D721Med (cell line): ENCODE measurements at places on chromosomes 2 and 18.

DNA sequence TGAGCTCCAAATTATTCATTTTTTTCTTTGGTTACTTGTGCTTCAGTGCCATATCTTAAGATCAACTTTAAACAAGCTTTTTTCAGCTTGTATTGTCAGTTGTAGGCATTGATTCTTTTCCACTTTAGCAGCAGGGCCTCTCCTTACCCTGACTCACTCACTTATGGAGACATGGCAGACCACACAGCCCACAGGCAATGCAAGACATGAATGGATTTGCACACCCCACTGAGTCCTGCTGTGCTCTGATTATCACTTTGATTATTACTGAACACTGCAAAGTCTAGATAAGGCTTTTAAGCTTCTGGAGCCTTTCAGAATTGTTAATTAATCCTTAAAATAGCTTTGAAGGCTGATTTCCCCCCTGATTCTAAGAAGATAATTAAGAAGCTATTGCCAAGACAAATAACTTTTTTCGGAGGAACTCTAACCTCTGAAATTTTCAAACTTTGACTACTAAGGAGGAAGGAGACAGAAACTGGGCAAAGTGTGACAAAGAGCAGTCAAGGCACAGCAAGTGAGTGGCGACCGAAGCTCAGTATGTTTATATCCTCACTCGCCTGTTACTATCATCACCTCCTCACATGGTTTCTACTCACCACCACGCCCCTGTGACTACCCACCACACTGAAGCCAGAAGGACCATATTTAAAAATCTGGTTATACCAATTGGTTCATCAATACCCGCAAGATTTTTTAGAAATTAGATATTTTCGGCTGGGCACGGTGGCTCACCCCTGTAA is 43.3 kb downstream of the CACNB4 start:
- DNase-seq: no peak

DNA sequence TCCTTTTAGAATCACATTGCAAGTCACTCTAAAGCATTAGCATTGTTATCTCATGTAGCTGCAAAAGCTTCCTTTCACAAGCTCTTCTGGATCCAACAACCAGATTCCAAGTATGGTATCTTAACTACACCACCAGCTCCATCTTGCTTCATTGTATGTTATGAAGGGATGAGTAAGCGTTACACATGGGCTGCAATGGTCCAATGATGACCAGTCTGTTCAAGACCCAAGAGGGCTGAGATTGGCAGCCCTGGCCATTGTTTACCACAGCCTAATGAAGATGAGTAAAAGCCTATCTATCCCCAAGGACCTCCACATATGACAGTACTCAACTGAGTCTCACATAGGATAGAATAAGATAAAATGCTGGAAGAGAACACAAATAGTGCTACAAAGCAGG is 6.3 kb downstream of the CFLAR start:
- no peak for DNase-seq

- DNase-seq: no peak
Measured at GRCh38 chr2:70835643-70836042, at the start of gene CD207. Gene CD207, minus strand, starts transcription at chr2:70835816. Its CDS starts 40 bp downstream, at chr2:70835776.

DNA sequence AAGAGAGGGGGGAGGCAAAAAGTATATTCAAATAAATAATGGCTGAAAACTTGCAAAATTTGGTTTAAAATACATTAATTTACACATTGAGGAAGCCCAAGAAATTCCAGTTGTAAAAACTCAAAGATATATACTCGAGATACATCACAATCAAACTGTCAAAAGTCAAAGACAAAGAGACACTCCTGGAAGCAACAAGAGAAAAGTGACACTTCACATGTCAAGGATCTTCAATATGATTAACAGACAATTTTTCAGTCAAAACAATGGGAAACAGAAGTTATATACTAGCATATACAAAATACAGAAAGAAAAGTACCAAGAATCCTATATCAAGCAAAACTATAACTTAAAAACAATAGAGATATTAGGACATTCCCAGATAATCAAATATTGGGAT is 170.2 kb downstream of the CCDC178 start:
- DNase-seq: no peak

GRCh38 chr2:234156326-234156725 is 105.8 kb downstream of the SPP2 start:
- no peak for DNase-seq

GRCh38 chr2:63189026-63189425 is 138.4 kb downstream of the OTX1 start:
- no peak for DNase-seq

GRCh38 chr2:197075754-197076337 is 149.3 kb upstream of the PGAP1 start:
- no peak for DNase-seq

DNA sequence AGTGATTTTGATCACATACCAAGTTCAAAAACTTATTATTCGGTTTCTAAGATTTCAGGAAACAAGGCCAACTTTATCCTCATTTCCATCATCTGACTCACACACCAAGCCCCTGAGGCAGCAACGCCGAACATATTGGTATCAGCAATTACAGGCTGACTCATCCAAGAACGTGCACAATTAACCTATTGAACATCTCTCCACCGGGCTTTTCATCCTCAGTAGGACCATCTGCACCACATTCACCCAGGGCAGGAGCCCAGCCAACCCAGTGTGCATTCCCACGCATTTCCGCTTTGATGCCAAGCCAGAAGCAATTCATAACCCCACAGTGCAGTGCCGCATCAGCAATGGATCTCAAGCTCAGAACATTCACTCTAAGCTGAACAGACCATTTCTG is 52.9 kb downstream of the SCG2 start:
- no peak for DNase-seq

- DNase-seq: no peak
Measured at GRCh38 chr2:45275242-45275805, 266.1 kb upstream of the SIX2 start.

GRCh38 chr2:45585267-45585861 is 25.7 kb downstream of the SRBD1 start:
- no peak for DNase-seq

DNA sequence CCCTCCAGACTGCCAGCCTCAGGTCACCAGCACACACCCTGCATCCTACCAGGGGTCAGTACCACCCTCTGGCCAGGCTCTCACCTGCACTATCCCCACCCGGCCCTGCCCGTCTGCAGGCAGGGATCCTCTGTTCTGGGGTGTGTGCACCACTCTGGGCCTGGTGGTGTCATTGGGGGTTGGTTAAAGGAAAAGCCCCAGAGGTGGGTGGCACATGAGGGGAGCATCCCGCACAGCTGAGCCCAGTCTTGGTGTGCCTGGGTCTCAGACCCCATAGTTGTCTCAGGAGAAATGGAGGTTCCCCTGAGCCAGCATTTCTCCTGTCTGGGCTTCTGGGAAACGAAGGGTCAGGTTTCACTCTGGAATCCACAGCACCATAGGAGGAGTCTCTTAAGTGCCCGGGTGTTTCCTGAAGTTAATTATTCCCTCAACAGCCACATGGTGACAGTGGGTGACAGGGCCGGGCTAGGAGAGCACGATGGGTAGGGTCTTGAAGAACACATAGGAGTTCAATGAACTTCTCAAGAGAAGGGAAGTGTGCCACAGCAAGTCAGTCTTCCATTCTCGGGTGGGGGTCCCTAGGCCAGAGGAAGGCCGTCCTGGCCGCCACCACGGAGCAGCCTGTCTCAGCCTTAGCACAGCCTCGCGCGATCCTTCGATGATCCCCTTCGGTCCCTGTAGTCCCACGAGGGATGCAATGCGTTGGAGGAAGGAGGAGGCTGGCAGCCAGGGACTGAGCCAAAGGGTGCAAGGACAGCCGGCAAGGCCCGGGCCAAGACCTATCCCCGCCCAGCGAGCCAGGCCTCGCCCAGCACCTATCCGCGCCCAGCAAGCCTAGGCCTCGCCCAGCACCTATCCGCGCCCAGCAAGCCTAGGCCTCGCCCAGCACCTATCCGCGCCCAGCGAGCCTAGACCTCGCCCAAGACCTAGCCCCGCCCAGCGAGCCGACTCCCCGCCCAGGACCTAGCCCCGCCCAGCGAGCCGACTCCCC is 1.1 kb upstream of the FARP2 start:
- no peak for DNase-seq

- DNase-seq: no peak
Measured at GRCh38 chr2:44596537-44597320, 235.0 kb downstream of the CAMKMT start.

DNA sequence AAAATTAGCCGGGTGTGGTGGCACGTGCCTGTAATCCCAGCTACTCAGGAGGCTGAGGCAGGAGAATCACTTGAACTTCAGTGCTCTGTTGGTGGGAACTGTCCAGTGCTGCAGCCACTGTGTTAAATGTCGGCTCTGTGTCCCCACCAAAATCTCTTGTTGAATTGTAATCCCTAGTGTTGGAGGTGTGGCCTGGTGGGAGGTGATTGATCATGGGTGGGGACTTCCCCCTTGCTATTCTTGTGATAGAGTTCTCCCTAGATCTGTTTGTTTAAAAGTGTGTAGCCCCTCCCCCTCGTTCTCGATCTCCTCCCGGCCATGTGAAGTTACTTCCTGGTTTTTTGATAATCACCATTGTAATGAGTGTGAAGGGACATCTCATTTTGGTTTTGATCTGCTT is 9.8 kb upstream of the RPL31 start:
- DNase-seq: no peak

DNA sequence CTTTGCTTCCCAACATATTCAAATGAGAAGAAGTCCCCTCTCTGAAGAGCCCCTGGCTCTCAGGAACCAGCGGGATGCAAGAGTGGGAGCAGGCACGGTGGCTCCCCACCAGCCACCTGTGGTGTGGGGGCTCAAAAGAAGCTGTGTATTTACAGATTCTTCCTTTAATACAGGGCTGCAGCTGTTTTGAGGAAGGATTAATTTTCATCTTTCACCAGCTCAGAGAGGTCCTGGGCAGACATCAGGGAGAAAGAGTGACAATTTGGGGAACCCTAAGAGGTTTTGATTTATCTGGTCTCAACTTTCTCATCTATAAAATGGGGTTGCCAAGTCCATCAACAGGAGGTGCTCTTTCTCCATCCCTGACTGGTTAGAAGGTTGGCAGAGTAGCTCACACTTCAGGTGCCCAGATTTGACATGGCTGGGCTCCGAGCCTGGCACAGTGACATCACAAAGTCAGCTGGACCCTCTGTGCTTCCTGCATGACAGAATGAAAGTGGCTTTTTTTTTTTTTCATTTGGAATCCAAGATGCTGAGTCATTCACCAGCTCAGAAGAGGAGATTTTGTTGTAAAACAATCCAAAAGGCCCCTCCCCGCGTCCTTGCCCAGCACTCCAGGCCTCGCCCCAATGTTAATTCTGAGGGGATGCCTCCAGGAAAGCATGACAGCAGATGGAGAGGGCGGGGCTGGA is 15.5 kb upstream of the SIX2 start:
- DNase-seq: no peak

GRCh38 chr2:233210843-233211547 is 40.5 kb upstream of the ATG16L1 start:
- DNase-seq: no peak

DNA sequence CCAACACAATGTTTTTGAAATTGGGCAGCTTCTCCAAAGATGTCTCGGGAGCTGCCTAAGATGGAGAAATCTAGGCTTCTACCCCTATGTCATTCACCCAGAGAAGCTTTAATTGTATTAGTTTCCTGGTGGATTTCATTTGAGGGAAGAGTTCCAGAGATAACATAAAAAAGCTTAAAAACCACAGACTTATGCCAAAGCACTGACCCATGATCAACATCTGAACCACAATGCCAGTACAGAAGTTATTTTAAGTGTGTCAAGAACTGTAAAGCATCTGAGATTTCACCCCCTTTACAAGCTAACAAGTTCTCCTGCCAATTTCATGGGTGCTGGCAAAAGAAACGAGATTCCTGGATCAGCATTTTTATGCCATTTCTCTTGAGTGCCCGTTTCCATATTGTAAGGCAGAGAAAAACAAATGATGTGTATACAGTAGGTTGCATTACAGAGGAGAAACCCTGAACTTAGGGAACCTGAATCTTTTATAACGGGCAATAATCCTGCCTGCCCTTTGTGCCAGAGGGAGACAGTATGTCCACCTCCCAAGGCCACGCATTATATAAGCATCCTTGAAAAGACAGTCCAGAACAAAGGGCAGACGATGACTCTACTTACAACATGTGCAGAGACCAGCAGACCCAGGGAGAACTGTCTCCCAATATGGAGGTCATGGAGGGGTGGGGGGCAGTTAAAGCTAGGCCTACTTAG is 44.1 kb downstream of the MREG start:
- DNase-seq: no peak
